ENCODE measurements at places on chromosomes 5 and 9.

DNA sequence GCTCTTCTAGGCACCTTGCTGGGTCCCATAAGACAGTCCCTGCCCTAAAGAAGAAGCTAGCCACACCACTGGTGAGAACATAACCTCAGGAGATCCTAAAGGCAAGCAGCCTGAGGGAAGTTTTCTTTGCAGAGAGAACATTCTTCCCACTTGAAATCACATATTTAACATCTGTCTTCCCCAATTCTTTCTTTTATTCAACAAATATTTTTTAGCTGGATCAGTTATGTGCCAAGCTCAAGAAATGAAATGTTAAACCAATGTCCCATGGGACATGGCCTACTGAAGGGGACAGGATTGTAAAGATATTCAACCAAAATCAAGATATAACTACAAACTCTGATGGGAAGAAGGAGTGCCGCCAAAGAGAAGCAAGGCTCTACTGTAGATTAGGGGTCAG lies 36.5 kb downstream of the FOXI1 start:
- DNase-seq = no peak

DNA sequence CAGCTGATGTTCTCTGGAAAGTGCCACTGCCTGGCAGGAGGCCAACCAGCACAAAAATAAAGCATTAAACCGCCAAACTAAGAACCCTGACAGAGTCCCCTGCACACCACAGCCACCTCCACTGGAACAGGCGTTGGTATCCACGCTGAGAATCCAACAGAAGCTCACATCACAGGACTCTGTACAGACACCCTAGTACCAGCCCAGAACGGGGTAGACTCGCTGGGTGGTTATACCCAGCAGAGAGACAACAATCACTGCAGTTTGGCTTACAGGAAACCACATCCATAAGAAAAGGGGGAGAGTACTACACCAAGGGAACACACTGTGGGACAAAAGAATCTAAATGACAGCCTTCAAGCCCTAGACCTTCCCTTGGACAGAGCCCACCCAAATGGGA lies 15.0 kb upstream of the POU5F2 start:
- no peak for DNase-seq

- DNase-seq = no peak
Observed at GRCh38 chr9:85414390-85414789, 327.4 kb downstream of the AGTPBP1 start.

DNA sequence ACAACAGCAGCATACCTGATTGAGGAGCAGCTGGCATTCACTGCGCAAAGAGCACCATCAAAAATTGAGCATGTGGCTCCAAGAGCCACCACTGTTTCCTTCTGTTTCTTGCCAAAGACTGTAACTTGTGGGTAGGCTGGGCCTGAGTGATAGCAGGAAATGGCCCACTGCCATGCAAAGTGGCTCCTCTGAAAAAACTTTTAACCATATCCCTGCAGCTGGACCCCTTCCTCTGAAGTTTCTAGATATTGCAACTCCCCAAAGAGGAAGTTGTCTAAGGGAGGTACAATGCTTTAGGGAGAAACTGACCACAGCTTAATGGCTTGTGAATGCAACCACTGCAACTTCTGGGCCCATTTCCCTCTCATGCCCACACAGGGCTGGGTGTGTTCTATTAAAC lies 355.4 kb upstream of the PDE4D start:
- no peak for DNase-seq

DNA sequence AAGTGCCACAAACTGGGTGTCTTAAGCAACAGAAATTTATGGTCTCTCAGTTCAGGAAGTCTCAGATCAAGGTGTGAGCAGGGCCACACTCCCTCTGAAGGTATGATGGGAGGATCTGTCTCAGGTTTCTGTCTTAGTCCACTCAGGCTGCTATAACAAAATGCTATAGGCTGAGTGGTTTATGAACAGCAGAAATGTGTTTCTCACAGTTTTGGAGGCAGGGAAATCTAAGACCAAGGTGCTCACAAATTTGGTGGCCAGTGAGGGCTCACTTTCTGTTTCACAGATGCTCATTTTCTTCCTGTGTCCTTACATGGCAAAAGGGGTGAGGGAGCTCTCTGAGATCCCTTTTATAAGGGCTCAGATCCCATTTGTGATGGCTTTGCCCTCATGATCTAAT lies 281.4 kb downstream of the CWC27 start:
- no peak for DNase-seq

GRCh38 chr5:75890546-75890945 lies 173.3 kb upstream of the POC5 start:
- DNase-seq = no peak

GRCh38 chr5:158765407-158765806 lies 334.3 kb downstream of the EBF1 start:
- DNase-seq = no peak

DNA sequence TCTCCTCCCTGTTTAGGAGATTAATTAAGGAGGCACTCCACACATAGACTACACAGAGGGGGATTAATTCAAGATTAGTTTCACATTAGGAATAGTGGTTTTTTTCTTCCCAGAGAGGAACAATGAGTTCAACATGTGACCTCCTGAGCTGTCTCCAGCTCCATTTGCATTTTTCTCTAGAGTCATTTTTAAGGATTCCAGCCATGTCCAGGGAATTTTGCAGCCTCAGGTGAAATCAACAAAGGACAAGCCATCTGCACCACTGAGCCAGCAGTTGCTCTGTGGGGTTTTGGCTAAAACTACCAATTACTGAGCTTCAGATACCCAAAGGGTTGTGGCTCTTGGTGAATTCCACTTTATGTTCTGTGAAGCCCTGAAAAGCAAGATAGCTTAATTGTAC lies 258.5 kb upstream of the PPP1R2B start:
- DNase-seq = no peak

DNA sequence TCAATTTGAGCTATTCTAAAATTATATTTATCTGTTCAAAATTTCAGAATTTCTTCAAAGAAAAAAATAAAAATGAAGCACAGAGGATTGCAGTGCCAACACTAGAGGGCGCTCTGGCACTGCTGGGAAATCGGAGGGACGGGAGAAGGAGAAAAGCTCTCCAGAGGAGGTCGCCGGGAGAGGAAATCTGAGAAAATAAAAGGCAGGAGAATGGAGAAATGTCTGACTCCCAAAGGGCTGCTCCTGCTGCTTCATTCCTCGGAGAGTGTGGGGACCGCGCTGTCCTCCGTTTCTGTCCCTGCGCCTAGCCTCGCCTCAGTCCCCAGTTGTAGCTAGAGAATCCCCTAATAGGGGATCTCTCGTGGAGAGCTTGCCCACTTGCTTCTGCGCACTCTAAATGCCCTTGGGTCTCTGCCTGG lies 40.0 kb upstream of the ARSB start:
- DNase-seq = peak; percentile 12

Measured in T-cell (primary cell).